ENCODE measurements at places on chromosomes 5 and 9.

- DNase-seq, result peak; percentile 64
These were observed 88.9 kb upstream of the TYRP1 start for GRCh38 chr9:12604164-12604821.

- peak; percentile 2 for DNase-seq
These were observed 285.6 kb downstream of the BRINP1 start for GRCh38 chr9:119083673-119084072.

- peak; percentile 65 for DNase-seq
These were observed 83.2 kb downstream of the FOXD1 start for GRCh38 chr5:73365301-73365853.

GRCh38 chr5:36457511-36458270 lies 148.7 kb upstream of the SLC1A3 start:
- peak; percentile 79 for DNase-seq

GRCh38 chr9:117343427-117343826 lies 71.4 kb downstream of the ASTN2 start:
- peak; percentile 11 for DNase-seq

- DNase-seq, result peak; percentile 10
These were observed 74.1 kb downstream of the HABP4 start for GRCh38 chr9:96524045-96524444.

DNA sequence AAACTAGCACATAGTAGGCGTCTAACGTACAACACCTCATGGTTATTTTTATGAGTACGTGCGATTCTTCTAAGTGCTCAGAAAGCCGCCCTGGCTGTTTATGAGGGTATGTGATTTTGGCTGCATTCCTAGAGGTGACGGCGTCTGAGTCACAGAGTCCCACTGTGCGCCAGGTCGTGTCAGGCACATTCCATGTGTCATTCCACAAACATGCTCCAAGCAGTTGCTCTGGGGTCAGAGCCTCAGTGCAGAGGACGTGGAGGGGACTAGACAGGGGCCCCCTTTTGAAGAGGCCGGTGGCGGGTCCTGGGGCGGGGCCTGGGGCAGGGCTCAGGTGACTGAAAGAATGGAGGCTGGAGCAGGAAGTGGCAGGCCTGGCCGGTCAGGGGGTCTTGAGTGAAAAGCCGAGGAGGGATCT lies 51.9 kb downstream of the NEK6 start:
- peak; percentile 98 for DNase-seq

- no peak for DNase-seq
These were observed 94.4 kb downstream of the TRIO start for GRCh38 chr5:14237317-14238086.

DNA sequence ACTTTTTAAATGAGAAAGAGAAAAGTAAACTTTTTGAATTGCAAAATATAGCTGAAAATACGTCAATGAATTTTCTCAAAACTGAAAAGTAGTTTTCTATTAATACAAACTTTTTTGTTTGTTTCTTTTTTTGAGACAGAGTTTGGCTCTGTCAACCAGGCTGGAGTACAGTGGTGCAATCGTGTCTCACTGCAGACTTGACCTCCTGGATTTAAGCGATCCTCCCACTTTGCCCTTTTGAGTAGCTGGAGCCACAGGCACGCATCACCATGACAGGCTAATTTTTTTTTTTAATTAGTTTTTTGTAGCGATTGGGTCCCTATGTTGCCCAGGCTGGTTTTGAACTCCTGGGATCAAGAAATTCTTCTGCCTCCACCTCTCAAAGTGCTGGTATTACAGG lies 610.4 kb downstream of the ELAVL2 start:
- DNase-seq, result no peak

DNA sequence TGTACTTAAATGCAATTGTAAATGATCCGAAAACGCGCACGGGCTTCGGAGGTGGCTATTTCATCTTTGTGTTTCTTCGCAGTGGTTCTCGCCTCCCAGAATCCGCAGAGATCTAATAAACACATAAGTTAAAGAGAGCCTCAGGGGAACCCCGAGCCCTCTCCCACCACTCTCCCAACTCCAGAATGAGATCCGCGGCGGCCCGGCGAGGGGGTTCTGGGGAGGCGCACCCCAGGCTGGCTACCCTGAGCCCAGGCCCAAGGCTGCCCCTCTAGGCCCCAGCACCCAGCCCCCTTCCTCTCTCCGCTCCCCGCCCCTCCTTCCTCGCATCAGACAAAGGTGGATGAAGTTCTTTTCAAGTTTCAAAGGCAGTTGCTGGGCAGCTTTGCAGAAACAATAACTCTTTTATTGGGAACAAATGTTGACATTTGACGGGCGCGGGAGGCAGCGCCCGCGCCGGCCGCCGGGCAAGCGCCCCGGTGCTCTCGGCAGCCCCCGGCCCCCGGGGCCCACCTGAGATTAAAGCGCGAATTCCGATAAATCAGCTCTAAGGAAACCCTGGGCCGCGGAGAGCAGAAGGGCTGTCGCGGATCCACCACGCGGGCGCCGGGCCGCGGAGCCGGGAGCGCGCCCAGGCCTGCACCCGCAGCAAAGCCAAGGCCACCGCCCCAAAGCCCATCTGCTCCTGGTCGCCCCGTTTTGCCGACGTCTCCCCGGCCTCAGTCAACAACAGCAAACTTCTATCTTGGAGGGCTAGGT lies 8.4 kb downstream of the IRX2 start:
- no peak for DNase-seq

DNA sequence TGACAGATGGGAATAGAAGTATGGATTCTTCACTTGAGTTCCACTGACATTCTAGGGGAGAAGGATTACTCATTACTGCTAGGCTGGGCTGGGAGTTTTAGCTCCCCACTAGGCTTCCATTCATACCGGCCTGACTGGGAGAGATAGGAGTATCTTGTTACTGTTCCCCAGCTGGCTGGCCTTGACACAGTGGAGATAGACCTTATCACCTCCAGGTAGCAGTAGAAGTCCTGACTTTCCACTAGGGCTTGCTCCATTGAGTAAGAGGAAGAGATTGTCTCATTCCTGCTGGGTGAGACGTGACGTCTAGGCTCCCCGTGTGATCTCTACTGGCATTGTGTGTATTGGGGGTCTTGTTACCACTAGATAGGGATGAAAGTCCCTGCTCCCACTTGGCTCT lies 156.4 kb downstream of the CACNA1B start:
- DNase-seq, result no peak

DNA sequence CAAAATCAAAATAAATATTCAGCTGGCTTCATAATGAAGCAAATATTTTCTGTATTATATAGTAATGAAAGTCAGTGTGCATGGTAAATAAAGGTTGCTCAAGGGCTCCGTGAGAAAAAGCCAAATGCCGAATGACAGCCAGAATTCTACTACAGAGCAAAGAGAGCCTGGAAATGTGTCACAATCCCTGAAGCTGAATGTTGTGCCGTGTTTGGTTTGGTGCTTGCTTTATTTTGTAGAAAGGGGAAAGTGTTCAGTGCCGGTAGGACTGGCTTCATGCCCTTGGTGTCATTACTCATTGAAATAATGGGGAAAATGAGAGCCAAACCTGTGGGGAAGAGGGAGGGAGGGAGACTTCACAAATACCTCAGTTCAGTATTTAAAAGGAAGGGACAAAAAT lies 26.8 kb upstream of the ADAMTSL1 start:
- DNase-seq, result peak; percentile 64

DNA sequence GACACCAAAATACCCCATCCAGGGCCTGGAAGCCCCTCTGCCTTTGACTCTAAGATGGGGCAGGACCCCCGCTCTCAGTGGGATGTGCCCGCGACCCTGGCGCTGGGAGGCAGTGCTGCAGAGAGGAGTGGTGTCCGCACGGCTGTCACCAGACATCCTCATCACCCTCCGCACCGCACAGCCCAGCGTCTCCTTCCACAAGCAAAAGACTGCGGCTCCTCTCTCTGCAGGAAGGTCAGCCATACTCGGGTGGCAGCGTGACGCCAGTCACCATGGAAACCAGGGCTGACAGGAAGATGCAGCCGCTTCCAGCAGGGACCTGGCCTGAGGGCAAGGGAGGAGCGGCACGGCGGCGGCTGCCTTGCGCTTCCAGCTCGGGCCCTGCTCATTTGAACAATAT lies 17.1 kb upstream of the SLC6A3 start:
- DNase-seq, result no peak

DNA sequence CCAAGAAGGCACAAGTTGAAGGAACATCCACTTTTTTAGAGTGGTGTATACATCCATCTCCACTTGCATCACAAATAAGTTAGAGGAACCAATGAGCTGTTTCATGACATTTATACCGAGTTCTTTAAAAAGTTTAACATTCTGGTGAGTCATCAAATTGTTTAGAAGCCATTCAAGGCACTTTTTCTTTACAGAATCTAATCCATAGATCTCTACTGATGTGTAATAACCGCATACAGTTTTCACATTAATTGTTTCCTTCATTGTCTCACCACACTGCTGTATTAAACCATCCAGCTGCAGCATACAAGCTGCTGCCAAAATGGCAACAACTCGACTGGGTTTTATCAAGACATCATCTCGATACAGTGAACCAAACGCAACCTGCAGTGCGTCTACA lies 744 bp downstream of the GMCL2 start:
- DNase-seq, result no peak

GRCh38 chr9:8857926-8858595 lies 1058.5 kb upstream of the DMAC1 start:
- DNase-seq, result peak; percentile 82

GRCh38 chr9:29312327-29312726 lies 1739.0 kb upstream of the C9orf72 start:
- no peak for DNase-seq

DNA sequence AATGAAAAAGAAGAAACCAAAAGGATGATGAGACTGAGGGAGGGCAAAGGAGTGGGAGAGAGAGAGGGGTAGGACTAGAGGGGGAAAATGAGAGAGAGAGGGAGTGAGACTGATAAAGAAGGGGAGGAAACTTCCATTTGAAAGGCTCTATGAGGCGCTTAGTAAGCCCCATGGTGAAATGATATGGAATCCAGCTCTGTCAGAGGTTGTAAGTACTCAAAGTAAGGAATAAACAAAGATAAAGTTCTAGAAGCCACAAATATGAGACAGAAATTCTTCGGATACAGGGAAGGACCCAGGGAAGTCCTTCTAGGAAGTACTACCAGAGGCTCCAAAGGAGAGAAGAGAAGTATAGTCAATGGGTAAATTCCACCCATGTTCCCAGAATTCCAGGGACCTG lies 21.7 kb upstream of the VLDLR start:
- peak; percentile 36 for DNase-seq

GRCh38 chr5:39381376-39381775 lies 17.1 kb upstream of the C9 start:
- DNase-seq, result no peak

GRCh38 chr5:159456722-159457465 lies 126.6 kb upstream of the IL12B start:
- DNase-seq, result no peak

- DNase-seq, result peak; percentile 99
These were observed 100.7 kb upstream of the SSBP2 start for GRCh38 chr5:81851481-81852178.

DNA sequence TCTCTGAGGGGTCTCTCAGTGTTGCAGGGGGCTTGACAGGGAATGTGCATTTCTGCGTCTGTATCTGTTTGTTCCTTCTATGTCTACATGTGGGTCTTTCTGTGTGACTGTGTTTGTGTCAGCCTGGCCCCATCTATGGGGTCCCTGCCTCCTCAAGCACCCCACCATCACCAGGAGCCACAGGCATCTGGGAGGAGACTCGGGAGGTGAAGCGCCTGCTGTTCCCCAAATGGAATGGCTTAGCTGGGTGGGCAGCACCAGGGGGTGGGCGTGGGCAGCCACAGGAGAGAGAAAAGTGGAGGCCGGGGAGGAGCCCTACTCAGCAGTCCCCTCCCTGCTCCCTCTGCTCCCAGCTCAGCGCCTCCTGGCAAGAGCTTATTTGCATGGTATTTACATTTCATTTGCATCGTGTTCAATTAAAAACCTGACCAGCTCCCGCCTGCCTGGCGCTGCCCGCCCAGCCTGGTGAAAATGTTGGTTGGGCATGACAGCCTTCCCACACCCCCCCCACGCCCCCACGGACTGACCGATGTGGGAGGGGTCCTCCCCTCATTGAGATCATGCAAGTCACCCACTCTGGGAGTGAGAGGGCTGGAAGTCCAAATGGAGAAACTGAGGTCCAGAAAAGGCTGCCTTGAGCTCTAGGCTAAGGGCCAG lies 50.5 kb downstream of the CXXC5 start:
- DNase-seq, result peak; percentile 97

- DNase-seq, result no peak
These were observed 92.7 kb upstream of the TNC start for GRCh38 chr9:115210699-115211098.

Data from astrocyte of the hippocampus (primary cell).